ENCODE measurements at places on chromosomes 11 and 22. TPM values are rescaled to one million over a fixed set of nuclear protein-coding genes. Genes with fewer than 3 reads are reported as not detected.

FGF19 gene
- polyA plus RNA-seq, result not detected

CAPRIN1 gene
- 51.4 TPM for polyA plus RNA-seq

TMEM132A gene
- 3.4 TPM for polyA plus RNA-seq

OR56A1 gene
- not detected for polyA plus RNA-seq

GPHA2 gene
- polyA plus RNA-seq, result not detected

APOL5 gene
- polyA plus RNA-seq, result not detected

PNPLA3 gene
- polyA plus RNA-seq, result 0.27 TPM

GPR137 gene
- polyA plus RNA-seq, result 16.0 TPM

MPZL3 gene
- polyA plus RNA-seq, result 1.1 TPM

MS4A6E gene
- polyA plus RNA-seq, result 11.2 TPM

Measured in adrenal gland (tissue), 19 donors.